ENCODE measurements at places on chromosomes 1 and 21.

GRCh38 chr1:21930080-21930571, 7.0 kb downstream of the HSPG2 start:
- no peak for DNase-seq
- H3K4me3 ChIP-seq, result no peak overlapping the region
- H3K4me1 ChIP-seq, result peaks cover 64% of the 10 kb centered on the region
- H3K36me3 ChIP-seq, result no peaks in the 10 kb centered on the region
- H3K27ac ChIP-seq, result no peak overlapping the region

DNA sequence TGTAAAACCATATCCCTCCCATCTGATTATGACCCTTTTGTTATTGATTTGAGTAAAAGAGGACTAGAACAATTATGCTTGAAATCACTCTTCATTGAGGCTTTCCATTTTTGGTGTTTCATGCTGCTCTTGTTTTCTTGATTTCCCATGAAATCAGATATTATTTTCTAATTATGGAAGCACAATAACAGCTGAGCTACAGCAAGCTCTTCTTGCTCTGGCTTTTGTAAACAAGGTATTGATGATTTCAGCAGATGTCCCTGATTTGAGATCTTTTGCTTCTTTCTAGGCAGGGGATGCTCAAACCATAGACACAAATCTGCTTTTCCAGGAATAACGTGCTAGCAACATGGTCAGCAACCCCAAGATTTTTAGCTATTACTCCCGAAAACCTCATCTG, 607.8 kb downstream of the NCAM2 start:
- DNase-seq, result no peak
- no peaks in the 10 kb centered on the region for H3K27me3 ChIP-seq
- H3K36me3 ChIP-seq, result no peaks in the 10 kb centered on the region
- H3K4me3 ChIP-seq, result no peak overlapping the region
- H3K4me1 ChIP-seq, result no peaks in the 10 kb centered on the region

DNA sequence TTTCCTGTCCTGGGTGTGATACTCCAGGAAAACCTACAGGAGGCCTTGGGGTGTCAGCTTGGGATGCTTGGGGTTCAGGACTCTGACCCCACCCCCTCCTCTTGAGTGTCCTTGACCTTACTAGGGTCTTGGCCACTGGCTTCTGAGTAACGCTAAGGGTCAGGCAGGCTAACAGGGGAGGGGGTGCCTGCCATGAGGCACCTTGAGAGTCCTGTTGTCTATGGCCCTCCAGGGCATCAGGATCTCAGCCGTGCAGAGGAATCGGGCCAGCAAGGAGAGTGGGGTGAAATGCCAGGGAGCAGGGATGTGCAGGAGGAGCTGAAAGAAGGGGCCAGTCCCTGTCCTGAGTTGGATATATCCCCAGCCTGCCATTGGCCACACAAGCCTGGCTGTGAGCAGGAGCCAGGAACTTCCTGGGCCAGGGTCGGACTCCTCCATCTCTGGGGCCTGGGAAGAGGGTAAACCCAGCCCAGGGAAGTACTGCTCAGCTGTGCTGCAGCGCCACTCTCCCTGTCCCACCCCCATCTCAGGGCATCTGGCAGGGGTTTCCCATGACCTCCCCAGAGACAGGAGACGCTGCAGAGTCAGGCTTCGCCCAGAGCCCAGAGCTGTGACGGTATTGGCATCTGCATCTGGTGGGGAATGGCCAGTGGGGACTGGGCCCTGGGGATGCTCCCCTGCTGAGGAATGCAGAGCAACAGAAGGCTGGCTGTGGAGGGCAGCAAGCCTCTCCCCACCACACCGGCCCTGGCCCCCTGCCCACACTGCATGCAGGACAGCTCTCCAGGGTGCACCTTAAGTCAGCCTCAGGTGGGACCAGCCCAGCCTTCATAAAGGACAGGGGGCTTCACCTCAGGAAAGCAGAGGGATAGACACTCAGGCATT, 6.3 kb downstream of the KIF21B start:
- peaks cover 25% of the 10 kb centered on the region for H3K4me1 ChIP-seq
- H3K27me3 ChIP-seq, result no peaks in the 10 kb centered on the region
- DNase-seq, result no peak
- H3K4me3 ChIP-seq, result no peak overlapping the region
- H3K27ac ChIP-seq, result no peak overlapping the region

DNA sequence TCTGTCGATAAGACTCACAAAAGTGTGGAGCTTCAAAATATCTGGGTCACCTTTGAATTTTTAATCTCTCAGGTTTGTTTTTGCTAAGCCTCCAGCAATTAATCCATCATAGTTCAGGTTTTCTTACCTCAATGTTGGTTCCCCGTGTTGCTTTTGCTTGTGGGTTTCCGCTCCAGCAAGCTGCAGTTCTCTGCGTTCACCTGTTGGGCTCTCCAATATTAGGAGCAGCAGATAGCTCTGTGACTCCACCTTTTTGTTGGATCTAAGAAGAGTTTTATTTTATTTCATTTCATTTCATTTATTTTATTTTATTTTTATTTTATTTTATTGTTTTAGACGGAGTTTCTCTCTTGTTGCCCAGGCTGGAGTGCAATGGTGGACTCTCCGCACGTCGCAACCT, 335.5 kb downstream of the COL11A1 start:
- H3K27ac ChIP-seq, result no peak overlapping the region
- no peak overlapping the region for H3K4me3 ChIP-seq
- H3K27me3 ChIP-seq, result no peaks in the 10 kb centered on the region
- H3K4me1 ChIP-seq, result no peaks in the 10 kb centered on the region
- DNase-seq, result no peak

DNA sequence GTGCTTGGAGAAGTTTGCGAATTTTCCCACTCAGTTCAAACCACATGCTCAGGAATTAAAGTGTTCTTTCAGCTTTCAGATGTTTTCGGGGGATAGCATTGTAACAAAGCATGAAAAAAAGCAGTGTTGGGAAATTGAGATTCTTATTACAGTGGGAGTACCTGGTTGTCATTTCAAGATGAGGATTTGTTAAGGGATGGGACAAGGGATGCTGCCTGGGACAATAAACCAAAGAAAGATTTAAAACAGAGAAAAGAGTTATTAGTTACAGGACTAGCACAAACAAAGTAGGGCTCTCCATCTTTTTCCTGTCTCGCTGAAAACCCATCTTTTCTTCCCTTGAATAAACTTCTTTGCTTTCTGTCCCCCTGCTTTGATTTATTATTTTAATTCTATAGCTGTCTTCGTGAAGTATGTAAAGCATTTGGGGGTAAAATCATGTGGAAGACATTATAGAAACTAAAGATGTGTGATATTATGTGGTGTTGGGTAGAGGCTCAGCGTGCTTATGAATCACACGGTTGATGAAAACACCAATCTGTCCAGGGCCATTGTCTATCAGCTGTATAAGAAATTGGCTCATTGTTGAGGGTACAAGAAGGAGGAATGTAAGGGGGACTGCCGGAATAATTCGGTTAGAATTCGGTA, 277.6 kb downstream of the KIF26B start:
- H3K27ac ChIP-seq, result no peak overlapping the region
- no peaks in the 10 kb centered on the region for H3K4me1 ChIP-seq
- H3K36me3 ChIP-seq, result no peaks in the 10 kb centered on the region
- H3K27me3 ChIP-seq, result no peaks in the 10 kb centered on the region

Data from body of pancreas (tissue), 4 donors.